ENCODE measurements at places on chromosomes 4 and X.

DNA sequence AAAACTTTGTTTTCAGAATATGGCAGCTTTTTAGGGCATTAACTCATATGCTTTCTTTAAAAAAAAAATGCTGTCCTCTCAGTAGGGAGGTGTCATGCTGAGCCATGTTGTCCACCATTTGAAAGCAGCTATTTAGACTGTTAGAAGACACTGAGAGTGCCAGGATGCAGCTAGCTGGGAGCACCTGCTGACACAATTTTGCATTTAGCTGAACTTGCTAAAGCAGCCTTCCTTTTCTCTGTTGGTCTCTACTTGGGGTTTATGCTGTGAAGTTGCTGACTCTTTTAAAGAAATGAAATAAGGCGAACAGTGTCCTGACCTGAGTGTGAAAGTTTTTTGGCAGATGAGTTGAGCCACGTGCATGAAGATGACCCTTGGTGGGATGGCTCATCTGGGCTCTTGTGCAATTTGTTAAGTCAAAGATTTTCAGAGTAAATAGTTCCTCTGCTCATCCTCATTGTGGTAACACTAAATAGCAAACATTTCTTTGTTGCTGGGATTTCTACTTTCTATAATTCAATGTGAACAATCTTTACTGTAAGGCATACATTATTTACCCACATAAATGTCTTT lies 64.5 kb downstream of the CDS1 start:
- DNase-seq = no peak

GRCh38 chr4:121190389-121190788 lies 26.3 kb upstream of the TNIP3 start:
- DNase-seq = no peak

DNA sequence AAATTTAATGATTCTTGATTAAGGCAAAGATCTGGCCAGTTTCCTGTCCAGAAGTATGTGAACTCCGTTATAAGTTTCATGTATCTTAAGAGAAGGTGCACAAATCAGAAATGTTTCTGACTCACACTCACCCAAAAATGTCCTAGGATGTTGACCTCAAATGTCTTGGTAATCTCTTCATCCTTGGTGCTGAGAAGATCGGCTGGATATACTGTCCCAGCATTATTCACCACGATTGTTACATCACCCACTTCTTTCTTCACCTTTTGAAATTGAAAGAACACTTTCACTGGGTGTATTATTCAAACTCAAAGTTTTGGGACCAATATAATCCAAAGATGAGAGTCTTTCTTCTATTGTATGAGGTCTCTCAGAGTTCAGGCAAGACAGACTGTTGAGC lies 5.7 kb downstream of the HSD17B13 start:
- no peak for DNase-seq

DNA sequence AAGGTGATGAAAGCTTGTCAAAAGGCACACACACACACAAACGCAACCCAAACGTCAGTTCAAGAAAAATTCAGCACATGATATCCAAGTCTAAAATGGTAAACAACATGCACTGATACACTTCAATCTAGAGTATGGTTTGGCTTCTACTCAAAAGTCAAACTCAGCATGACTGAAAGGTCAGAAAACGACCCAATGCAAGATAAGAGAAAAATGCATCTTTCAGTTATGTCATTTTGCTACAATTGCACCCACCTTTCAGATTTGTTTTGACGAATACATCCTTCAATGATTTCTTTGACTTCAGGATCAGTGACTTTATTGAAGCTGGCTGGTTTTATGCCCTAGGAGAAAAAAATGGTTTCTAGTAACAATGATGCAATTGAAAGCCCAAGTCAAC lies 56.3 kb downstream of the WNK3 start:
- no peak for DNase-seq

DNA sequence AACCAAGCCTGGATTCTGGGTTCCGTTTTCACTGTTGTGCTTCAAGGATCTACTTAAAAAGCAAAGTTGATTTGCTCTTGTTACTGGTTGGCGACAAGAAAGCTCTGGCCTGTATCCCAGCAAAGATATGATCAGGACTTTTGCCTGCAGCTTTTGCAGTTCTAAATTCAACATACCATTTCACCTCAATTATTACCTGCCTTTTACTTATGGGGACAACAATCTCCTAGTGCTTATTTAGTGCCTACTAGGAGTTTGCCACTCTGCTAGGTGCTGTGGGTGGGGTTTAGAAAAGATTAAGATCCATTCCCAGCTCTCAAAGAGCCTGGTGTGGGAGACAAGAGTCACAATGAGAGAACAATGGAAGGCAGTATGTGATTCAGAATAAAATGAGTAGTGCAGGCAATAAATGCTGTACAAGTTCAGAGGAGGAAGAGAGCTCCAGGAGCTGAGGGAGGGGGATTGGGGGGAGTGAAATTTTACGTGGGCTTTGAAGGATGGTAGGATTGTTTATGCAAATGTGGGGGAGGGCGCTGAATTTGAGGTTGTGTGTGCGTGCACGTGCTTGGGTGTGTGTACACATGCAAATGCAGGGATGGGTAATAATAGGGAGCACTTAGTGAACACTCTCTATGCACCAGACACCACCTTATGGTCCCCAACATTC lies 5.0 kb upstream of the TMEM164 start:
- no peak for DNase-seq

DNA sequence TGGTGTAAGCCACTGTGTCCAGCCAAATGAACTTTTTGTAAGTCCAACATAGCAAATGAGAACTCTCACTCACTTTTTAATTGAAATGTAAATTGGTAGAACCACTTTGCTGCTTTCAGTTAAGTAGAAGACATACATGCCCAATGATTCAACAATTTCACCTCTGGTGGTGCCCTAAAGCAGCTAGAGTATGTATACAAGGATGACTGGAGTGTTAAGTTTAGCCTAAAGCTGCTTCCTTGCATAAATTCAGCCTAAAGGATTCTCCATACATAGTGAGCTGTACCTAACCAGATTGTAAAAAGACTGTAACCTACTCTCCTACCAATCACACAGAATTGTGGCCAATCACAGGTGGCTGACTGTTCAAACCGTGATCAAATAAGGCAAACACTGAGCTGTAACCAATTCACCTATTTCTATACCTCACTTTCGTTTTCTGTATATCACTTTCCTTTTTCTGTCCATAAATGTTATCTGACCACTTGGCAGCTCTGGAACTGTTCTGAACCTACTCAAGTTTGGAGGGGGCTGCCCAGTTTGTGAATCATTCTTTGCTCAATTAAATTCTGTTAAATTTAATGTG lies 39.9 kb downstream of the PDS5A start:
- DNase-seq = peak; percentile 32

DNA sequence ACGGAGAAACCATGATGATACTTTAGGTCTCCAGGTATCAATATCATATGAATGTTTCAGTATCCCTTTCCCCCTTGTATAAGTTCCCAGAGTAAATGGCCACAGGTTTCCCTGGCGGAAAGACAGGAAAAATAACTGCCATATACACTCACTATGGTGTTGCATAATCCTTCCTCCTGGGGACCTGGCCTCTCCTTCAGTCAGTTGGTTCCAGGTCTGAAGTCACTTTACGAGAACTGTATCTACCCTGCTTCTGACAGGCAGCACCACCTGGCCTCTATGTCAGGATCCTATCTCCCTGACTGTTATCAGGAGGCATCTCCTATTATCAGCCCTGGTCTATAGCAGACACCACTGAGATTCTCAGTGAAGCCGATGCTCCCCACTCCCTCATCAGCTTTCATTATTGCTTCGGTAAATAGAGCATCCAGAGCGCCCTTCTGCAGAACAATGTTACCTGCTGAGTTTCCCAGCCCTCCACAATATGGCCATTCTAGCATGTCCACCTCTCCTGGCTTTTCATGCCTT lies 22.6 kb downstream of the HAUS3 start:
- no peak for DNase-seq

GRCh38 chrX:114985967-114986592 lies 31.3 kb downstream of the IL13RA2 start:
- no peak for DNase-seq

DNA sequence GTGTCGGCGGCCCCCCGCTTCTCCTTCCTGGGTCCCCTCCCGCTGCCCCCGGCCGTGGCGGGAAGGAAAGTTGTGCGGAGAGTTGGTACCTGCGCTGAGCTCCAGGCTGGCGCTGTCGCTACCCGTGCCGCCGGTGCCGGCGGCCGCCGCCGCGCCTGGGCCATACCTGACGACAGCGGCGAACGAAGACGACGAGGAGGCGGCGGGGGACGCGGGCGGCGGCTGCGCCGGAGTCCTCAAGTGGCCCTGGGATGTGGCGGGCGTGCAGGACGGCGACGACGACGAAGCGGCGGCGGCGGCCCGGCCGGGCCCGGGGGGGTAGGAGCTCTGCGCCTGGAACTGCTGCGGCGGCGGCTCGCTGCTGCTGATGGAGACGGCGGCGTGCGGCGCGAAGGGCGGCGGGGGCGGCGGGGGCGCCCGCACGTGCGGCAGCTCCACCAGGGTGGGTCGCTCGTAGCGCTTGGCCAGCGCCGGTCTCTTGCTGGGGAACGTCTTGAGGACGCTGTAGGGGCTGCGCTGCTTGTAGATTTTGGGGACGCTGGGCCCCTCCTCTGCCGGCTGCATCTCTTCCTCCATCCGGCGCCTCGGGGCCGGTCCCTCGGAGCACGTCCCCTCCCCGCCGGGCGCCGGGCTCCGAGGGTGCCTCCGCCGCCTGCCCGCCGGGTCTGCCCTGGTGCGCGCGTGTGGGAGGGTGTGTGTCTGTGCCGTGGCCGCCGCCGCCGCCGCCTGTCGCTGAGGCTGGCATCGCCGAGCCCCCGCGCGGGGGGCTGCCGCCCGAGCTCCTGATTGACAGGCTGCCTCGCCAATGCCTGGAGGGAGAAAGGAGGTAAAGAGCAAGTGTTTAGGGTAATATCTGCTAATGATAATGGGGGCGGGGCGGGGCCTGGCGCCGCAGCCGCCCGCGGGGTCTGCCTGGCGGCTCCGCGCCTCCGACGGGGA lies 618 bp downstream of the BEND4 start:
- DNase-seq = peak; percentile 89

DNA sequence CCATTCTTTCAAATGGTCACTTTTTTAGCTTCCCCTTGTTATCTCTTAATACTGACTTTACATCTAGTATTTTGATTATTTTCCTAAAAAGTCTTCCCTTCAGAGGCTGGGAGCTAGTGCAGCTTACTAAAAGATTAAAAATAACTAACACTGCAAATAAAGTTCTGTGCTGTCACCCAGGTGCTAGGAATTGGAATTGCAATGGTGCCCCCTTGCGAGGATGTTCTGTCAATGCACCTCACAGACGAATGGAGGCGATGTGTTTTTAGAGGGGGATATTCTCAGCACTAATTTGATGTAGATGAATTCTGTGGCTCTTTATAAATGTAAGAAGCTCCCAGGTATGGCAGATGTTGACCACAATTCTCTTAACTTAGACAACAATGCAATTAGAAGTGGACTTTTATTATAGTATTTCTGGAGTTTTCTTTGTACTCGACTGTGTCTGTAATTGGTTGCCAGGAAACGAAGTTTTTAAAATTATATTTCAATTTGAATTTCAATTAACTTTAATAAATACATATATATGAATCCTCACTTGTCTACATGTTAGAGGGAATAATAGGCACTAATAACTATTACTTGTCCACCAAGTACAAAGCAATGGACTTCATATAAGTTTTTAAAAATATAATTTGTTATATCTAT lies 22.0 kb upstream of the SMIM31 start:
- DNase-seq = peak; percentile 35

- DNase-seq = no peak
Observed at GRCh38 chr4:185352741-185353140, 43.0 kb downstream of the LRP2BP start.

- DNase-seq = no peak
Observed at GRCh38 chr4:10740891-10741620, 56.5 kb upstream of the CLNK start.

- DNase-seq = no peak
Observed at GRCh38 chr4:19728773-19729172, 522.9 kb upstream of the SLIT2 start.

- no peak for DNase-seq
Observed at GRCh38 chrX:41655631-41656030, 33.1 kb upstream of the GPR34 start.

DNA sequence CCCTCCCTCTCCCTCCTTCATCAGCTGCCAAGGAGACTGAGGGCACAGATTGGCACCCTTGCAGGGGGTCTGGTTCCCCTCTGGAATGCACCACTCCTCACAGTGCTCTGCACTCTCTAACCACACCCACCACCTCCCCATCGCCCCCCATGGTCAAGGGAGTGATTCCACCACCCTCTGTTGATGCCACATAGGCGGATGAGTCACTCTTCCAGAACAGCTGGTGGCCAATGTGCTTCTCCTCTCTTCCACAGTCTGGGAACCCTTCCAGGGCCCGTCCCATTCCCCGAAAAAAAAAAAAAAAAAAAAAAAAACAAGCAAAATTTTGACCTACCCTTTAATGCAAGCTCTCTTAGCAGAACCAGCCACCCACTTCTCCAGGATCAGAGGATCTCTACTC lies 341.3 kb upstream of the KLF3 start:
- DNase-seq = no peak

DNA sequence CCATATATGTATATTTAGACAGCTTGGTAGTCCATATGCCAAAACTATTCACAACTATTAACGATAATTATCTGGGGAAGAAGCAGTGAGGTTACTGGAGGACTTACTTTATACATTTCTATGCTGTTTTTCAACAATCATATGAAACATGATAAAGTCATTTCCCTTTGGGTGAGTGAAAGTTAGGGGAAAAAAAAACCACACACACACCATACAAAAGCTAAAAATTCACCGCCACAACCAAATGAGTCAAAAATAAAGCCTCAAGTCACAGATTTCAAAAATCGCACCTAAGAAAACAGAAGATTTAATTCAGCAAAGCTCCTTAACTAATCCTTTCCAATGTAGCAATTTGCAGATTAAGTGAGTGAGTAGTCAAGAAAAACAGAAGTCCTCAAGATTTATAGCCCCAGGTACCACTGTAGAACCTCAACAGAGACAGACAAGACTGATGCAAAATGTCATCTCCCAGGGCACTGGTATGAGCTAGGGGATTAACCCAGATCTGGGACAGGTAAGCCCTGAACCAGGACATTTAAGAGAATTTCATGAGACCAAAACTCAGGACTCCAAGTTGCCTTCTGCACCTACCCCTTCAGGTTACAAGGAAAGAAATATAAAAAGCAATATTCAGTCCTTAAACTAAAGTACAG lies 35.1 kb downstream of the SYTL4 start:
- no peak for DNase-seq

GRCh38 chr4:6731318-6731675 lies 15.3 kb downstream of the BLOC1S4 start:
- no peak for DNase-seq

GRCh38 chr4:123876143-123876542 lies 479.5 kb downstream of the SPRY1 start:
- no peak for DNase-seq

DNA sequence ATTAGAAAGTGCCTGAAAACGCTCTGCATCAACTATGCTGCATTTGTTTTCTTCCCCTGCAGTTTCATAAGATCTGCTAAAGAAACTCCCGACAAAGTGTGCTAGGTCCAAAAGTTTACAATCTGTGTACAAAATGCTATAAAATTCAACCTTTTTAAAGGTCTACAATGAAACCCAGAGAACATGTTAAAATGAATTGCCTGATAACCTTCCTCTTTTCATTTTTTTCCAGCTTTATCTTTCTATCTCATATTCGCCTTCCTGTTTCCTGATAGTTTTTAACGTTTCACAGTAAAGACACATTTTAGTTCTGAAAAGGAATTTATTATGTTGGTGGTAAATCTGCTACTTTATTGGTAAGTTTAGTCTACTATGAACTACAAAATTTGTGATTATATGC lies 9.5 kb upstream of the HPGDS start:
- DNase-seq = no peak

Data from GM13976 (cell line).